Effector memory CD4-positive, alpha-beta T cell (primary cell): ENCODE measurements at places on chromosomes 12 and 14.
A peak's percentile ranks its signal among the peaks of the same experiment; 100 is the strongest.

- peak; percentile 23 for DNase-seq
Observed at GRCh38 chr12:93571925-93572711, at the start of gene SOCS2. Gene SOCS2 (plus strand): TSS chr12:93572675. CDS start chr12:93572898, 223 bp downstream.

DNA sequence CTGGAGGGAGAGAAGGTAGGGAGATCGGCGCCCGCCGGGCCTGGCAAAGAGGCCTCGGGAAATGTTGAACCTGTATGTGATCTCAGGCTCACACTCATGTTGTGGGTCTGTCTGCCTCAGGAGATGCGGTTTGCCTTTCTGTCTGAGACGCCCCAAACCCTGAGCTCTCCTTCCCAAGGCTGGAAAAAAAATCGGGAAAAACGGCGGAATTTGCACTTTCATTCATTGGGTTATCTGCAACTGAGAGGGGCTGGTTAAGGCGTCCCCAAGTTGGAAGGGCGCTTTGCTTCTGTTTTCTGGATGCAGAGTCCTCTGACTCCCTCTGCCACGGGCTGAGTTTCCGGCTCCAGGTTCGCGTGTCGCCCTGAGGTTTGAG is 5.0 kb upstream of the HOXC9 start:
- no peak for DNase-seq

GRCh38 chr14:68099495-68100045 is 280.0 kb downstream of the RAD51B start:
- no peak for DNase-seq

- DNase-seq, result peak; percentile 53
Observed at GRCh38 chr12:53499266-53500141, at the start of gene MAP3K12. Gene MAP3K12 (minus strand): TSS chr12:53499458. CDS start chr12:53487391, 12,067 bp downstream.

DNA sequence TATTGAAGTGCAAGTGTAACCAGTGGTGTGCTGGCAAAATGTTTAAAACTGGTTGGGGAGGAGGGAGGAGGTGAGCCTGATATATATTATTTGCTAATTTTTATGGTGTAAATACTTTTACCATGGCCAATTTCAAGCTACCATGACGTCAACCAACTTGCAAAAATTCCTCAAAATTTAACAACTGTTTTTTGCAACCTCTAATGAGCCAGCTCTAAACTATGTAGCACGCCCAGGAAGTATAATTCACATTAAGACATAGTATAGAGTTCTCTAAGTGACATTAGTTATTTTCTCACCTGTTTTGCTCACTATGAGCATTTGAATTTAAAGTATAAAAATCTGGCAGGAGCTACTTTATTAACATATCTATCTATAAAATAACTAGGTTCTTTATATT is 41.4 kb downstream of the ATL1 start:
- DNase-seq, result no peak

DNA sequence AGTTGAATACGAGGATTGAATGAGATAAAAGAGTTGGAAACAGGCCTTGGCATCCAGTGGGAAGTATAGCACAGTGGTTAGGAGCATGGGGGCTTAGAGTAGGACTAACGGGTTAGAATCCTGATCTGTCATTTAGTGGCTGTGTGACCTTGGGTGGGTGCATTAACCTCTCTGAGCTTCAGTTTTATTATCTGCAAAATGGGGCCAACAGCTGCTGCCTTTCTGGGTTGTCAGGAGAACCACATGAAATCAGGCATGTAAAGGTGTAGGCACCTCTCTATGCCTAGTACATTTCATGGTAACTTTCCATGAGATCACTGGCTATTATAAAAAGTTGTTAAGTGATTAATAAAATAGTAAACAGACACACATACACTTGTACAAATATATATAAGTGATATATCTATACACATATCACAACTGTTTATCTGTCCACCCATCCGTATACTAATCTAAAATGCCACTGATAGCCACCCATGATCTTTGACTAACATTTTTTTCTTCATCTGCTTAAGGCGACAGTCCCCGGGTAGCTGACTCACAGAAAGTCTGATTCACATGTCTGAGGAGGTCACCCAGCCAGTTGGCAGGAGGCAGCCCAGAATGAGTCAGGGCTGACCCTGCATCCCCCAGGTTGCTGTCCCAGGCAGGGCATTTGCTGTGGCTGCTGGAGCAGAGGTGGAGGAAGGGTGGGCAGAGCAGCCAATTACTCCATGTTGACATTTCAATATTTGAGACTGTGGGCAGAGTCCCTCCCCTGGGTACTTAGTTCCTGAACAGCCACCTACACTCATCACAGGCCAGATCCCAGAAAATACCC is 125.6 kb upstream of the NOS1 start:
- no peak for DNase-seq

DNA sequence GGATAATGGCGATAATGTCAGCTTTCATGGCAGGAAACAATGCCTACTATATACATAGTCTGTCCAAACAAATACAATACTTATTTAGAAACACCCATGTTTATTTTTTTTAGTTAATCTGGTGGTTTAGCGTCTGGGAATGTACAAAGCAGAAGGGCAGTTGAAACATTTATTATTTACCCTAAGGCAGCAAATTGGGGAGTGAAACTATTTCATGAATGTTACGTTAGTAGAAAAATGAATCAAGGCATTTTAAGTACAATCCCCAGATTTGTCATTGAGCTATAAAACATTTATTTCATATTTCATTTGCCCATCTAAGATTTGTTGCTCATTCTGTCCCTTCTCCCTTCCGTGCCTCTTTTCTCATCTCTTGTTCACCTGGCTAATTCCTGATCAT is 87.1 kb upstream of the ATF1 start:
- DNase-seq, result no peak

DNA sequence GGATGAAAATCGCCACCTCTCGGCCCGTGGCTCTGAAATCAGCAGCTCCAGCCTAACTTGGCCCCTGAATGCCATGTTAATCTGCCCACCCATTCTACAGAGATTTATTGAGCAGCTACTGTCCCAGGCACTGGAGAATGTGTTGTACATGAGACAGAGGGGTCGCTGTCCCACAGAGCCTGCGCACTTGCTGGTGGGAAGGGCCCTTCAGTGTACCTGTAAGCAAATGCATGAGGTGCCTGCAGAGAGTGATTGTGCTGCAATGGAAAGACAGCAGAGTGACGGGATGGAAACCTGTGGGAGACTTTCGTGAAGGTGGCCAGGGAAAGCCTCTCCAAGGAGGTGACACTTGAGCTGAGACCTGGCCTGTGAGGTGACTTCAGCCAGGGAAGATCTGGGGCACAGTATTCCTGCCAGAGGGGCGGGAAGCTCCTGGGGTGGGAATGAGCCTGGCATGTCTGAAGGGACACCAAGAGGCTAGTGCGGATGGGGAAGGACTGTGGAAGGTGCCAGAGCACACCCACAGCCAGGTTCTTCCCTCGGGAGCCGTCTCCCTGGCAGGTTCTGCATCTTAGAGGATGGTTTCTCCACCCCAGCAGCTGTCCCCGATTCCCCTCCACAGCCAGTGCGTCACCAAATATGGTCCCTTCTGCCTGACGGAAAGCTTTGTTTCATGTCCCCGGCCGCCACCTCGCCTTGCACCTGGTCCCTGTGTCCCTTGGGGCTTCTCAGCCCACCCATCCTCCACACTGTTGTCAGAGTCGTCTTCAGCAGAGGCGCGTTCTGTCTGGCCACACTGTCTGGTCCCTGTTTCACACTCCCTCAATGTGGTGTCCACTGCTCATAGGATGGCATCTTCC is 8.7 kb downstream of the SMIM41 start:
- no peak for DNase-seq

- no peak for DNase-seq
Observed at GRCh38 chr12:110071504-110071903, 23.2 kb upstream of the C12orf76 start.

GRCh38 chr12:52946797-52947547 is 1.9 kb upstream of the KRT18 start:
- no peak for DNase-seq

GRCh38 chr14:76090616-76091391 is 60.9 kb upstream of the GPATCH2L start:
- DNase-seq, result no peak

DNA sequence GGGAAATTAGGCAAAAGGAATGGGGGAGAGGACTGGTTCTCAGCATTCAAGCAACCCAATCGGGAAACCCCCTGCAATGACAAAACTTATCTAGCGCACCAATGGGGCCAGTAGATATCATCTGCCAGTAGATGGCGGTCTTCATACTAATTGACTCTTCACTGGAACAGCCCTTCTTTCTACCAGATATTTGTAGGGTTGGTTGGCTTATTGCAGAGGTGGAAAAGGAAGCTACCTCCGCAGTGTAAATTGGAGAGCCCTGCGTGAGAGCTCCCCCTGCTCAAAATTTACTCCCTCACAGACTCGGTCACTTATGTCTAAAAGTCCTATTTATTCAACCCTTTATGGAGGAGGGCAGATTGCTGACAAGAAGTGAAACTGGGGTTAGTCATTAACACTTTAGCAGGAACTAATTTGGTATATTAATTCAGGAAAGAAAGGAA is 166.1 kb upstream of the CCND2 start:
- peak; percentile 66 for DNase-seq

- DNase-seq, result no peak
Observed at GRCh38 chr14:29603696-29604095, 324.0 kb downstream of the PRKD1 start.

DNA sequence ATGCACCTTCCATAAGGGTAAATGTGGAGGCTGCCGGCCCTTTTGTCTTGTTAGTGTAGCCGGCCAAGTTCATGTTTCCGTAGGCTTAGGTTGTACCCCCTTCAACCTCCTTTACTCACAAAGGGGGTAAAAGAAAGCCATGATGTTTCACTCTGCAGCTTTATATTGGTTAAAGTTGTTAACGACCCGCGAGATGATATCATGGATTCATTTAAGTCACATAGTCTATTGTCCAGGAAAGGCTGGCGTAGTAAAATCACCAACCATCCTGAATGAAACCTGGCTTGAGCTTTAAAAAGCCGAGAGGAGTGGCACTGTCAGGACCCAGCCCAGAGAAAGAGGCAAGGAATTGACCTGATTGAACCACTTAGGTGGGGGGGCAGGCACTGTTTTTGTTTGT is 1.3 kb downstream of the UNG start:
- DNase-seq, result no peak

DNA sequence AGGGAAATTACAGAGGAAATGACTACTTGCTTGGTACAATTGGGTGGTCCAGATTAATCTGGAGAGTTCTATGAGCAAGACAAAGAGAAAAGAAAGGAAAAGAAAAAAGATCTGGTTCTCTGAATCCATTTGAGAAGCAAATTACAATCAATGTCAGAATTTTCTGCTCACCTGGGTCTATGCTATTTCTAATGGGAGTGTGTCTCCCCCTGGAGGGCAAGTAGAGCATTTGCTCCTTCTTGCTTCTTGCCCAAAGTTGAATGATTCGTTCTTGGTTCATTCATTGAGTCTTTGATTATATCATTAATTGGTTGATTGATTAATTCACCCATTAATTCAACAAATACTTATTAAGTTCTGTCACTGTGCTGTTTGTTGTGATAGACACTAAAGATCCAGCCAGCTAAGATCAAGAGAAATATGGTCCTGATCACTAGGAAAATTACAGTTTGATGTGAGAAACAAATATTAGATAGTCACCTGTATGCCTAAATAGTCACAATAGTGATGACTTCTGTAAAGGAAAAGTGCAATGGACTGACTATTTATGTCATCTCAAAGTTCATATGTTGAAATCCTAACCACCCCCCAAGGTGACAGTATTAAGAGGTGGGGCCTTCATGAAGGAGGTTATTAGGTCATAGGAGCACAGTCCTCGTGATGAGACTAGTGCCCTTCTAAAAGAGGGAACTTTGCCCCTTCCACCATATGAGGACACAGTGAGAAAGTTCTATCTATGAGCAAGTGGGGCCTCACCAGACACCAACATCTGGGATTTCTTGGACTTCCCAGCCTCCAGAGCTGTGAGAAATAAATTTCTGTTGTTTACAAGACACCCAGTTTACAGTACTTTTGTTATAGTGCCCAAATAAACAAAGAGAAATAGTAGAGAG is 8.0 kb upstream of the ASB8 start:
- DNase-seq, result peak; percentile 22
